ENCODE measurements at places on chromosomes 7 and 10.
A peak's percentile ranks its signal among the peaks of the same experiment; 100 is the strongest.

- DNase-seq, result no peak
These were observed 546.0 kb upstream of the FZD8 start for GRCh38 chr10:36188080-36188453.

GRCh38 chr10:101565370-101565900 is 22.6 kb downstream of the POLL start:
- no peak for DNase-seq

DNA sequence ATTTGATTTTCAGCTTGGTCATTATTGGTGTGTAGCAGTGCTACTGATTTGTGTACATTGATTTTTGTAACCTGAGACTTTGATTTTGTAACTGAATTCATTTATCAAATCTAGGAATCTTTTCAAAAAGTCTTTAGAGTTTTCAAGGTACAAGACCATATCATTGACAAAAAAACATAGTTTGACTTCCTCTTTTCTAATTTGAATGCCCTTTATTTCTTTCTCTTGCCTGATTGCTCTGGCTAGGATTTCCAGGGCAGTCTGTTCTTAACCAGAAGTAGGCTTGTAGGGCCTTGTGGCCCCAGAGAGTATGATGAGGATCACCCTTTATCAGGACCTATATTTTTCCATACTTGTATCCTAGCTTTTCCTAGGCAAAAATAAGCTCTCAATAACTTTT is 234.5 kb upstream of the FZD1 start:
- DNase-seq, result no peak

DNA sequence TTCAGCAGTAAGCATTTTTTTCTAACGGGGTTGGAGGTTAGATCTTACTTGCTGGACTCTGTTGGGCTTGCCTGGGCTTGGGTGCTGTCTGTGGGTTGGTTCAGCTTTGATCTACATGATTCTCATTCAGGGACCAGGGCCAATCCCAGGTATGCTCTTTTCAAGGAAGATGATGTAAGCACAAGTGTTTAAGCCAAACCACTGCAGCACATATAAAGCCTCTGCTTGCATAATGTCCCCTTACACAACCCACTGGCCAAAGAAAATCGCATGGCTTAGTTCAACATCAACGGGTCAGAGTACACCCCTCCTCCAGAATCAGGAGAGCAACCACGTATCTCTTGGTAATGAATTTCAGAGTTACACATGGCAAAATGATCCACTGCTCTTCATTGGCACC is 83.9 kb downstream of the DNAJB9 start:
- no peak for DNase-seq

GRCh38 chr10:88735661-88736060 is 24.2 kb upstream of the LIPN start:
- DNase-seq, result no peak

GRCh38 chr10:7484456-7485243 is 73.8 kb upstream of the SFMBT2 start:
- DNase-seq, result no peak

DNA sequence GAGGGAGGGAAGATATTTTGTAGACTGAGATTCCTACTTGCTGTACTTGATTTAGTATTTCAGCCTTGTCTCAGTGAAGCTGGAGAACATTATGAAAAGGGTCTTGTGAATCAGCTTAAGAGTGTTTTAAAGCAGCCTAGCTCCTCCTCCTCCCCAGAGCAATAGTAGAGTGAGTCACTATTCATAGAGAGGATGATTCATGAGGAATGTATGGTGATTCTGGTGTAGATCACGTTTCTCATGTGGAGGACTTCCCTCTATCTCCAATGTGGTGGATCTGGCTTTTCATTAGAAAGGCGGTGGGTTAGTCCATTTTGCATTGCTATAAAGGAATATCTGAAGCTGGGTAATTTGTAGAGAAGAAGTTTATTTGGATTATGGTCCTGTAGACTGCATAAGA is 340.1 kb upstream of the CHRM2 start:
- no peak for DNase-seq

DNA sequence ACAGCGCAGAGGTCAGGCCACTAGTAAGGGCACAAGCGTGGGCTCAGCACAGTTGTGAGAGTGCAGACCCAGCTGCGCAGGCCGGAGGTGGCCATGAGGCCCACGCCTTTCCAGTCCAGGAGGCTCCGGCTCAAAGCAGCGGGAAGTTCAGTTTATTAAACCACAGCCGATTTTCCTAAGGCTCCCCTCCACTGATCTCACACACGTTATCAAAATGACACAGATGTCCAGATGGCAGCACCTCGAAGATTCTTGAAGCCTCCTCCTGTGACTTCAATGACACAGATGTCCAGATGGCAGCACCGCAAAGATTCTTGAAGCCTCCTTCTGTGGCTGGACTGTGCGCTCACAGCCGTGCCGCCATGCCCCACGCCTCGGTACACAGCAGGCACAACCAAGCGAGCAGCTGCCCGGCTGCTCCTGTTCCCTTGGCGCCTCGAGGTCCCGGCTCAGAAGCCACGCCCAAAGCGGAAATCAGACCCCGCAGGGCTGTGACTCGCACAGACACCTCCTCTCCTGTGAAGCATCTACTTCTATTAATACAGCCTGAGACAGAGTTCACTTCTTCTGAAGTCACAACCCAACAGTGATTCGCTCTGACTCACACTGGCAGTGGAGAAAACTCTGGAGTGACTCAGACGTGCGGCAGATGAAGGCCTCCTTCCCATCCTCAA is 122.7 kb downstream of the MAD1L1 start:
- peak; percentile 27 for DNase-seq

GRCh38 chr7:18521236-18521589 is 25.7 kb downstream of the HDAC9 start:
- DNase-seq, result no peak

DNA sequence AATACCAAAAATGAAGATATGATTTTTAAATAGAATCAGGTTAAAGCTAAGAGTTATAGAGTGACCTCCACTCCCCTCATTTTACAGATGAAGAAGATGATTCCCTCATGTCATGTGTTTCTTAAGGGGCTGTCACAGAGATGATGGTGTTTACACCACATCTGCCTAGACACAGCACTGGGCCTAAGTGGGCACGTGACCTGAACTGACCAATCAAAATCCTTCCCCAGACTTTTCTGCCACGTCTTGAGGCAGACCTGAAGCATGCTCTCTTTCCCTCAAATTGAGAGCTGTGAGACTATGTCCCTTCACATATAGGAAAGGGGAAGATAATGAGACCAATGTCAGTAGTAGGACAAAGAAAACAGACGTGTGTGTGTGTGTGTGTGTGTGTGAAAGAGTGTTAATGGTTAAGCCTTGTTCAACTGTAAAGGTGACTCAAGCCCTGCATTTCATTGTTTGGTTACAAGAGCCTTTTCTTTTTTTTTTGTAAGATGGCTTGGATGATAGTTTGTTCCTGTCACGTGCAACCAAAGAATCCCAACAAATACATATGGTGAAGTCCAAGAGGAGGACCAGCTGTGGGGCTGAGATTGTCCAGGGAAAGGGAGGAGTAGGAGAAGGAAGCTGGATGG is 172.8 kb upstream of the AOAH start:
- no peak for DNase-seq

- DNase-seq, result no peak
These were observed 16.8 kb upstream of the CRYGN start for GRCh38 chr7:151456782-151457181.

- no peak for DNase-seq
These were observed 214.5 kb downstream of the ETV1 start for GRCh38 chr7:13774976-13775375.

- no peak for DNase-seq
These were observed 15.8 kb downstream of the DPY19L1 start for GRCh38 chr7:35021445-35021844.

DNA sequence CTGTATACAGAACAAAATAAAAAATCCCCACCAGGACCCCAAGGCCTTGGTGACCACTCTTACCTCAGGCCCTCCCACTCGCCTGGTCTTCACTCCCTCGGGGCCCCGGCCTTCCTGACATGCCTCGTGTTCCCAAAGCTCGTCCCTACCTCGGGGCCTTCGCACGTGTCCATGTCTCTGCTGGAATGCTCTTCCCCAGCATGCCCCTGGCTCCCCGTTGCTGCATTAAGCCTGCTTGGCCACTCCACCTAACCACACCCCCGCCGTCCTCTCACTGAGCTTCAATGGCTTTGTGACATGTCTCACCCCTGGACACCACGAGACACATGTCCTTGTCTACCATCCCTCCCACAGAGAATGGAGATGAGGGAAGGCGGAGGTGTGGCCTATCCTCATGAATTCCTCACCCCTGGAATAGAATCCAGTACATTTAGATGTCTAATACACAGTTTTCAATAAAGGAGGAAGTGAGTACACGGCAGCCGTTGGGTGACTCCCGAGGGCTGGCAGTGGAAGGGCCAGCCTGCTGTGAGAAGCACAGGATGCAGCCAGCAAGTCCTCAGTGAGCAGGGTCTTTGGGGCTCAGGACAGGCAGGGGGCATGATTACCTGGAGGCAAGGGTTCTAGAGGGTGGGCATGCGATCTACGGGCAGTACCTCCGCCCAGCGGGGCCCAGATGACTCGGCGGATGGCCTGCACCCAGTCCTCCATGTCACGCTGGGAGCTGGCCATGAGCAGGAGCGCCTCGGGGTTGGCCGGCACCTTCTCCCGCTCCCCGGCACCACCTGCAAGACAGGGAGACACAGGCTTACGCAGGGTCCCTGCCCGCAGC is 125.7 kb downstream of the ARHGAP22 start:
- DNase-seq, result no peak

DNA sequence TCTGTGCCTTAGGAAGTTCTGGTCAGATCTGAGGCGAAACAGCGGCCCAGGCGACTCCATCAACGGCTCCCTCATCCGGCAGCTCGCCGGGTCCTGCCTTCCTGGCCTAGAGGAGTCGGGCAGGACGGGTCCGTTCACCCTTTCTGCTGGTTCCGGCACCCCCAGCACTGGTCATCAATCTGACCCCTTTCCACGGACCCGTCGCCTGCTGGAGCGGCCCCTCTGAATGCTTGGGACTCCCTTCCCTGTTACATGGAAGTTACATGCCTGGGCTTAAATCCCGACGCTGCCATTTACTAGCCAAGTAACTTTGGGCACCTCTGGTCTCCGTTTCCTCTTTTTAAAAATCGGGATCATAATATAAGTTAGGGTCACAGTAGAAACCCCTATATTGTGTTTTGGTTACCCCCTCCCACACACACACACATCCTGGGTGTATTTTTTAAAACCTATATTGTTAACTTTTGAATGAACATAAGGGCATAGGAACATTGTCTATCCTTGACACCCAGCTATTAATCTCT is 607 bp upstream of the GGCT start:
- DNase-seq, result no peak

- DNase-seq, result no peak
These were observed 40.7 kb upstream of the ELN start for GRCh38 chr7:73987298-73987697.

GRCh38 chr10:92913973-92914372 is 65.7 kb downstream of the EXOC6 start:
- DNase-seq, result no peak

DNA sequence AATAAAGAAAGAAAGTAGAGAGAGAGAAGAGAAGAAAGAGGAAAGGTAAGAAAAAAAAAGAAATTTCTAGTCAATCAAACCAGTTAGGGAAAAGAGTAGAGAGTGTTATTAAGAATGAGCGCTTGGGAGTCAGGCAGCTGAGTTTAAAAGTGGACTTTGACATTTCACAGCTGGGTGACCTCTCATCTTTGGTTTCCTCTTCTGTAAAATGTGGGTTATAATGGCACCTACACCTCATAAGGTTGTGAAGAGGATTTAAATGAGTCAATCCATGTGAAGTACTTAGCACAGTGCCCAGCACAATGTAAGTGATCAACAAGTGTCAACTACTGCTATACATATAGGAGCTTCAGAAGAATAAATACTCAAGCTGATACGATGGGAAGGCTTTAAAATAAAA is 12.2 kb downstream of the HOXA1 start:
- no peak for DNase-seq
